ENCODE measurements at places on chromosomes 3 and 15.

- DNase-seq = no peak
These were observed 47.2 kb downstream of the IGSF11 start for GRCh38 chr3:118987477-118987876.

DNA sequence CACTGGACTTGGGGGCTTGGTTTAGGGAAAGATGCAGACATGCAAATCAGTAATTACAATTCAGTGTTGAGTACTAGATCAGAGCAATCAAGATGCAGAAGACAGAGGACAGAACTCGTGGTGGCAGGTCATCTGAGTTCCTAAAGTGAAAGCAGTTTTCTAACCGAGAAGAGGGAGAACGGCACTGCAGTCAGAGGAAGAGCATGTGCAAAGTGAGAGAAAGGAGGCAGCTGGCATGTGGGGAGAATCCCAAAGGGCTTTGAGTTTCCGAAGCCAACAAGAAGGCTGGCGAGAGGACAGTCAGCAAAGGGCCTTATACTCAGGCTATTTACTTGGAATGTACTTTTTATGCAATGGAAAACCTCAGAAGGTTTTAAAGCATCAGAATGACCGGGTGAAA is 87.0 kb downstream of the ANP32A start:
- no peak for DNase-seq

GRCh38 chr3:193768070-193768394 is 175.0 kb downstream of the OPA1 start:
- DNase-seq = no peak

- DNase-seq = no peak
These were observed 44.5 kb downstream of the CTDSPL2 start for GRCh38 chr15:44471885-44472455.

DNA sequence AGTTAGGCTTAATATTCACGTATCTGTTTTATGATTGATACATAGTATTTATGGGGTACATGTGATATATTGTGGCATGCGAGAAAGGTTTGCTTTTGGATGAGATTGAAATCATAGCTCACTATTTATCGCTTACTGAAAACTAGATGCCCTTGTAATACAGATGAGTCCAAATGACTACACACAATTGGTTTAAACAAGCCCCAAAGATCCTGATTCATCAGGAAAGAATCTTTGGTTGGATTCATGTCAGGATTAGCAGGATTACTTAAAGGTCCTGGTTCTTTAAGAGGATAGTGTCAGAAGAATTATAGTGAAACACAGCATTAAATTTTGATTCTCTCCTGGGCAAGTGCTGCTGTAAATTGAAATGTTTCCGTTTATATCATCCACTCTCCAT is 18.6 kb upstream of the AADAC start:
- DNase-seq = no peak

DNA sequence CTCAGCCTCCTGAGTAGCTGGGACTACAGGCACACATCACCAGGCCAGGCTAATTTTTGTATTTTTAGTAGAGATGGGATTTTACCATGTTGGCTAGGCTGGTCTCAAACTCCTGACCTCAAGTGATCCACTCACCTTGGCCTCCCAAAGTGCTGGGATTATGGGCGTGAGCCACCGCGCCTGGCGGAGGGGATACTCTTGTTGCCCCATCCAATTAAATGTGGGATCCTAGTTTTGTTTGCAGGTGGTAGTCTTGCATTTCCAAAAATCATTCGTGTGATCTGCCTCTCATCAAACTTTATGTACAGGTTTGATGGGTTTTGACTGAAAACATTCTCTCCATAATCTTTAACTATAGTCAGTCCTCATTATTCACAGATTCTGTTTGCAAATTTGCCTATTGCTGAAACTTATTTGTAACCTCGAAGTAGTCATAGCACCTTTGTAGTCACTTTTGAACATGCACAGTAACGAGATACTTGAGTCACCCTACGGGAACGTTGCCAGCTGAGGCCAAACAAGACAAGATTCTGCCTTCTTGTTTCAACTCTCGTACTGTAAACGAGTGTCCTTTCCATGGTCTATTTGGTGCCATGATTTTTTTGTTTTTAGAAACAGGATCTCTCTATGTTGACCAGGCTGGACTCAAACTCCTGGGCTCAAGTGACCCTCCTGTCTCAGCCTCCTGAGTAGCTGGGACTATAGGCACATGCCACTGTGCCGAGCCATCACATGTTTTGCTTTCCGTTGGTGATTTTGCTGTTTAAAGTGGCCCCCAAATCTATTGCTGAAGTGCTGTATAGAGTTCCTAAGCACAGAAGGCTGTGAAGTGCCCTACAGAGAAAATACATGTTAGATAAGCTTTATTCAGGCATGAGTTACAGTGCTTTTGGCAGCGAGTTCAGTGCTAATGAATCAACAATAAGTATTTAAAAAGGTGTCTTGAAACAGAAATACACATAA is 8.1 kb upstream of the MAPK6 start:
- DNase-seq = no peak

- peak; percentile 85 for DNase-seq
These were observed 20.1 kb downstream of the RFT1 start for GRCh38 chr3:53109891-53110771.

DNA sequence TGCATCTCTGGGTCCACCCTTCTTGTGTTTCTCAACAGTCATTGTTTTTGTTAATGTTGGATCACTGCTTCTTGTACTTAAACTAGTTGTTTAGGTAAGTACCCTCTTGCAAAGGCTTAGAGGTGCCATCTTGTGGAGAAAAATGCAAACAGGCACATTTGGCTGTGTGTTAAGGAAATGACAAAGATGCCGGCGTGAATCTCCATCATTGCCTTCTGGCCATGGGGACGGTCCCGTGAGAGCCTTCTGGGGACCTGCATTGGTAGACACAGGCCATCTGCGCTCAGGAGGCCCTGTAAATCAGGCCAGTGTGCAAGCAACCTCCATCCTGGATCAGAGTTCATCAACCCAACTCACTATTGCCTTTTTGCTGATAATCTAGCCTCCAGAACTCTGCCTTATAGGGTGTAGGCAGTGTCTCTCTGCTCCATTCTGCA is 158.6 kb upstream of the NR2E3 start:
- DNase-seq = no peak

GRCh38 chr3:101862416-101863165 is 13.3 kb downstream of the NFKBIZ start:
- no peak for DNase-seq

- no peak for DNase-seq
These were observed 240.2 kb downstream of the ADAMTS17 start for GRCh38 chr15:100101426-100102089.

- DNase-seq = no peak
These were observed 182.2 kb upstream of the ICE2 start for GRCh38 chr15:60661080-60661645.

DNA sequence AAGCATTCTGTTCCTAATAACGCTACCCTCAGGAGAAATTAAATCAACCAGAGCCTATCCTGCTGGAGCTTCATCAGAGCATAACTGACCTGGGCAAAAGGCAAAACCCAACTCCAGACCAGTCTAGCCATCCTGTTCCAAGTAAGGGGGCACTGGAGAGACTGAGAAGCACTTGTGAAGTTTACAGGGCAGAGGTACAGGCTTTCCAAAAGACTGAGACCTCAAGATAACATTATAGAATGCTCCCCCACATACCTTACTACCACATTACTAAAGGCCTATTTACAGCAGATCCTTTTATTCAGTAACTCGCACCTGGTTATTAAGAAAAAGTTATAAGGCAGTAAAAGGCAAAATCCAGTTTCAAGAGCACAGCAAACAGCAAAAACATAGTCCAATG is 35.5 kb downstream of the RFX7 start:
- no peak for DNase-seq

DNA sequence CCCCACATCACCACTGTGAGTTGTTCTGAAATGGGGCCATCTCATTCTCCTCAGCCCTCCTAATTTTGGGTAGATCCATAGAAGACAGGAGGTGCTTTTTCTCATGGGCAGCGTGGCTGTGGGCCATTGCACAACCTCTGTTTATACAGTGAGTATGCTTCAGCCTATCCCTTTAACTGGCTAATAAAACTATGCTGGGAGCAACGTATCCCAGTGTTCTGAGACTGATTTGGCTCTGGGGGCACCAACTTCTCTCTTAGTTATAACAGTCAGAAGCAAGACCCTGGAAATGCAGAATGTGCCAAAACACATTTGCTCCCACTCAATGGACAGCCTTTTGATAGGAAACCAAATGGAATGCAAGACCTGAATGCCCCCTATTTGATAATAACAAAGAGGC is 97.1 kb upstream of the ICE2 start:
- DNase-seq = no peak

All from CD14-positive monocyte (primary cell).